Renal cortex interstitium (tissue), 15 donors: ENCODE measurements at places on chromosomes 2 and 18. TPM values are rescaled to one million over a fixed set of nuclear protein-coding genes. Genes with fewer than 3 reads are reported as not detected.

SERPINB3 gene
- not detected for polyA plus RNA-seq

C2orf80 gene
- 0.32 TPM for polyA plus RNA-seq

NYAP2 gene
- polyA plus RNA-seq: 0.11 TPM

SERPINE2 gene
- polyA plus RNA-seq: 118 TPM

FAM237A gene
- not detected for polyA plus RNA-seq

CWC22 gene
- 44.0 TPM for polyA plus RNA-seq

MOCOS gene
- polyA plus RNA-seq: 0.75 TPM

PLCD4 gene
- polyA plus RNA-seq: 7.2 TPM

SP140 gene
- 0.49 TPM for polyA plus RNA-seq

OXER1 gene
- polyA plus RNA-seq: 7.9 TPM

CHRNA1 gene
- 4.7 TPM for polyA plus RNA-seq

CYS1 gene
- polyA plus RNA-seq: 90.8 TPM

IL1R1 gene
- polyA plus RNA-seq: 26.6 TPM

MROH2A gene
- not detected for polyA plus RNA-seq

SCN9A gene
- 1.8 TPM for polyA plus RNA-seq

ASPRV1 gene
- polyA plus RNA-seq: 5.6 TPM

POTEC gene
- 0.09 TPM for polyA plus RNA-seq

UGT1A8 gene
- not detected for polyA plus RNA-seq

TFPI gene
- 41.6 TPM for polyA plus RNA-seq

SIX3 gene
- not detected for polyA plus RNA-seq

LIMS4 gene
- polyA plus RNA-seq: 1.0 TPM

ID2 gene
- 313 TPM for polyA plus RNA-seq

SEPTIN10 gene
- 109 TPM for polyA plus RNA-seq

CAPN14 gene
- polyA plus RNA-seq: 0.06 TPM

VIT gene
- polyA plus RNA-seq: 0.09 TPM

SPP2 gene
- not detected for polyA plus RNA-seq

MARCHF4 gene
- 0.06 TPM for polyA plus RNA-seq

PSMD1 gene
- polyA plus RNA-seq: 97.5 TPM

DPP4 gene
- polyA plus RNA-seq: 157 TPM

MBOAT2 gene
- 72.9 TPM for polyA plus RNA-seq

GPAT2 gene
- 0.83 TPM for polyA plus RNA-seq

RBM44 gene
- polyA plus RNA-seq: 0.56 TPM

KCNJ3 gene
- polyA plus RNA-seq: 7.0 TPM

NEU4 gene
- 1.9 TPM for polyA plus RNA-seq

CYP27A1 gene
- polyA plus RNA-seq: 42.8 TPM

SIX2 gene
- polyA plus RNA-seq: 38.2 TPM
